ENCODE measurements at places on chromosomes 6 and 20.

DNA sequence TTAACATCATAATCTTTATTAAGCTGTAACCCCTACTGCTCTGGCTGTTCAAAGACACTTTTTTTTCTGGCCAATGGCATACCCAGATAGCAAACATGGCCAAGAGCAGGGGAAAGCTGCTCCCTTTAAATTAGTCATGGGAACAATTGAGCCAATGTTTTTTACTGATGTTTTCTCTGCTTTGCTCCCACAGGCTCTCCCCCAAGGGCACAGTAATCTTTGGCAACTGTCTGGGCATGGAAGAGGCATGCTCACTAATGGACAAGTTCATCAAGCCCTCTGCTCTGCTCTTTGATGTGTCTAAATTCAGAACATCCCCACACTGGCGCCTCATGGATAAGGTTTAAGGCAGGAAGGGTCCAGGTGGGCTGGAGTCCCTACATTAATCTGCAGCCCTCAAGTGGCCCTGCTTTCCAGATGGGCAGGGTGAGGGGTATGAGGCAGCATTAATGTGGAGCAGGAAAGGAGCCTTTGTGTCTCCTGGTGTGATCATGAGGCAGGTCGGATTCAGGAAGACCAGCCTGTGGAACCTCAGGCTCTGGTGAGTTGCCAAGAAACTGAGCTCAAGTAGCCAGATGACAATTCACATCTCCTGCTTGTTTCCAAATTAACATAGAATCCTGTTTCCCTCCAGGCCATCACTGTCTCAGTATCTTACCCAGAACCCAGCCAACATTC lies 227.0 kb upstream of the CST7 start:
- no peak for DNase-seq

- DNase-seq: no peak
Measured at GRCh38 chr6:98836025-98836961, 1.9 kb downstream of the POU3F2 start.

DNA sequence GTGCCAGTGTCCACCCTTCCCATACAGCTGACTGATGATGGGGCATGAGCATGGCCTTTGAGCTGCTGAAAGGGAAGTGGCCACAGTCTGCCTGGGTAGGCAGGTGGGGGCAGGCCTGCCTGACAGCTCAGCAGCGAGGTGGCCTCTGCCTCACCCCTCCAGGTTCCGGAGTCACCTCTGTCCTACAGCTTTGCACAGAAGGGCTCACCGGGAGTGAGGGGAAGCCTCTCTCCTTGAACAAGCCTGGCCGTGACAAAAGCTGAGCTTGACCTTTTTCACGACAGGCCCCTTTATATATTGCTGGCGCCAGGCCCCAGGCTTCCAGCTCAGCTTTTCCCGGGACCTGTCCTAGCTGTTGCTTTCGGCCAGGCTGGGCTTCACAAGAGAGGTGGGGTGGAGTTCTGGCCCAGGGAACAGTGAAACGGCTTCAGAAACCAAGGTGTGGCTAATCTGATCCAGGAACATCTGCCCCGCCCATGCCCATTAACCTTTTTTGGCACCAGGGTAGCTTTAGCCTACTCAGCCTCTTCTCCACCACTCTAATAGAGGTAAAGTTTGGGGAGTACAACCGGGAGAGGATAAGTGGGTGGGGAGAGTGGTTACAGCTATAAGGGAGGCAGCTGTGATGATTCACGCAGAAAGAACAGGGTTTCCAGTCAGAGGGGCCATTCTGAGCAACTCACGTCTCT lies 42.9 kb downstream of the C6orf132 start:
- DNase-seq: no peak

DNA sequence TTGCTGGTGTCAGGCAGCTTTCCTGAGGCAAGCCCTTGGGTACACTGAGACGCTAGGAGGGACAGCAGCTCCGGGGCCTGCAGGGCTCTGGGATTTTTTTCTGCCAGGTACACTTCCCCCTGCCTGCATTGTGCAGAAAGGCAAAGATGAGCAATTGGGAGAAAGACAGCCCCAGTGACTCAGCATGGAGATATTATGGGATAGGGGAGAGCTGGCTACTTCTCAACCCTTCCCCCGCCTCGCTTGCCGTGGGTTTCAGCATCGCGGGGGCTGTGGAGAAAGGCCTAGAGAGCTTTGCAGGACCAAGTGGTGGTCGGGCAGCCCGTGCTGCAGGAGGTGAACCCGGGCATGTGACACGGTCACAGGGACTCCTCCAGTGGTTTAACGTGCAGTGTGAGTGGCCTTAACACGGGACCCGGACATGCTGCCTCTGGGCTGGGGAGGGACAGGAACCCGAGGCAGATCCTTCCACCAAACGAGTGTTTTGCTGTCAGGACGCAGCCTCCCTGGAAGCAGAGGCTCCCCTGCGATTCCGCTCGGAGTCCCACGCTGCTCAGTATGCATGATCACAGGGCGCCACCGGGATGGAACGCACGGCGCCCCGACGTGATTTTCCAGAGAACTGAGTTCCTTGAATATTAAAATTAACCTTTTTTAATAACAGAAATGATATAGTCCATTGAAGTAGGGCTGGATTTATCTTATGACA lies 139.9 kb downstream of the CDH4 start:
- DNase-seq: no peak

GRCh38 chr6:86961455-86962200 lies 24.3 kb downstream of the HTR1E start:
- DNase-seq: no peak

DNA sequence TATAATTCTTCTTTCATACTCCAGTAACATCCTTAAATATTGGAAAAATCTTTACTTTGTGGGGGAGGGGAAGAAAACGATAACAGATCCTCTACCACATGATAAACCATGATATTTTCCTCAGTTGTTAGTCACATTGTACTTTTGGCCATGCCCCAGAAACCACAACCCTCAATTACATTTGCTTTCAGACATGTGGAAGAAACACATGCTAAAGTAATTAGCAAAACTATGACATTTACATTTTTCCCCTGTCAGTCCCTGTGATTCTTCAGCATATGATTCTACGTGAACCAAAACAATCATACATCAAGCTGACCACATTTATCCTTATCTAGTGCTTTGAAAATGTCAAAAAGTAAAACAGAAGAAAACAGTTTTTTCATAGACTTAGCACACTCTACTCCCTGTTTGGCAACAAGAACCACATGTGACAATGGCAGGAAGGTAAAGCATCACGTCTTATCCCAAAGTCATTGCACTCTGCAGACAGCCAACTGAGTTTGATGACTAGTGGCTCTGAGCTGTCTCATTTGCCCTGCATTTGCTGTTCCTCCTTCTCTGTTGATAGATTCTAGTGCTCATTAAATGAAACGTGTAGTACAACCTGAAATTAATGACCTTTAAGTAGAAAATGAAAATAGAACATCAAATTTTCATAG lies 505.8 kb upstream of the MARCKS start:
- no peak for DNase-seq

- no peak for DNase-seq
Measured at GRCh38 chr6:106162921-106163320, 76.8 kb downstream of the PRDM1 start.

DNA sequence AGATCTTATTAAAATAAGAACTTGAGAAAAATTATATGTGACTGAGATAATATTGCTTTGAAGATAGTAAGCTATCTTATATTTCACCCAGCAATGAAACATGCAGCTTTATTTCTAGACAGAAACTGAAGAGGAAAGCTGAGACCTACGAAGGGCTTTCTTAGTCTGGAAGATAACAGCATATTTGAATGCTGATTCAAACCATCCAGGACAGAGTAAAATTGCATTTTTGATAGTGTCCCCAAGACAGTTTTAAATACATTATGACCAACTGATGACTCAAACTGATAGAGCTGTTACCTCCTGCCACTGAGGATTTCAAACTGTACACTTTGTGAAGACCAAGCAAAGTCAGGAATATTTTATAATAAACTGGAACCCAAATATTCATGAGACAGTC lies 409.6 kb downstream of the GRIK2 start:
- no peak for DNase-seq

DNA sequence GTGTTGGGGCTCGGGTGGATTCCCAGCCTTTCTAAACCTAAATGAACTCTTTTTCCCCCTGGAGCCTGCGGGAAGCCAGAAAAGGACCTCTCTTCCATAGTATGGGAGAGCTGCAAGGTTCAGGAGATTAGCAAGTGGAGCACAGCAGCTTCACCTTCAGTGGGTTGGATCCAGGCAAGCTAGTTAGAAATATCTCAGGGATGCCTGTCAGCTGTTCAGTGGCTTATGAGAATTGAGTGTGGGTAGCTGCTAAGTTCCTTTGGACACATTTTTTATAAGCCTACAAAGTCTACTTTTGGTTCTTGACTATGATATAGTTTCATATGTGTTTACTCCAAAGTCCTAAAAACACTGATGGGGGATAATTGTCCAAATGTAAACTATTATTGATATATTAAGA lies 642.1 kb downstream of the EPM2A start:
- no peak for DNase-seq

- DNase-seq: no peak
Measured at GRCh38 chr20:22920898-22921297, 114.2 kb upstream of the SSTR4 start.

DNA sequence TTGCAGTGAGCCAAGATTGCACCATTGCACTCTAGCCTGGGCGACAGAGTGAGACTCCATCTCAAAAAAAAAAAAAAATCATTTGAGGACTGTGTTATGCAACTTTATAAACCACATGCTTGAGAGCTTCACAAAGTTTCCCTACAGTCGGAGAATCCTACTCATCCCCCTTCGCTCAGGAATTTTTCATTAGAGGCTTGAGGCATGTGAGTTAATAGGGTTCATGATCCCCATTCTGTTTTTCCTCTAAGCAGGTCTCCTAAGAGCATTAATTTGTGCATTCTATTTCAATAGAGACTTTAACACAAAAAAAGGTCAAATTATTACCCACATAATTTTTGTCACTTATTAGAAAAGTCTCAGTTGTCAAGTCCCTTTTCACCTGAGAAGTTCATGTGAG lies 103.7 kb upstream of the SOX4 start:
- no peak for DNase-seq

DNA sequence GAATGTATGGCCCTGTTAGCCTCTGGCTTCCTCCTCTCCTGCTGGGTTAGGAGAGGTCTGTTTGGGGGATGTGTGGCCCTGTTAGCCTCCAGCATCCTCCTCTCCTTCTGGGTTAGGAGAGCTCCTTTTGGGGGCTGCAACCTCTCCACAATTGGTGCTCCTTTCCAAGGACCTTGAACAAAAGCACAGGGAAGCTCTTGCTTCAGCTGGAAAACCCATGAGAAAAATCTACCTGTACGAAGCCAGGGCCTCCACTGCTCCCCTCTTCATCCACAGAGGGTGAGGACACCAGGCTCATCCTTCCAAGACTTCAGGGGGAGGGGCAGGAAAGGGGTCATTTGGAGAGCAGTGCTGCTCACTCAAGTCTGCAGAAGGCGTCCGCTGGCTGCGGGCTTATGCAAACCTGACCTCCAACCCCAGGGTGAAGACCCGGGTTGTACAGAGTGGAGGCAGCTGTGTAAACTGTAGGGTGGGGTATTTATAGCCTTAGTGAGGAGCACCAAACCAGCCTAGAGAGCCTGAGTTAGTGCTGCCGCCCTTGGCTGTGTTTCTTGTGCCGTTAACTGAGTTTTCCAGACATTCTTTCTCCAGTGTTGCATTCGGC lies 62.1 kb downstream of the SLC24A3 start:
- DNase-seq: no peak

GRCh38 chr20:62176866-62177265 lies 6.0 kb upstream of the MTG2 start:
- no peak for DNase-seq

DNA sequence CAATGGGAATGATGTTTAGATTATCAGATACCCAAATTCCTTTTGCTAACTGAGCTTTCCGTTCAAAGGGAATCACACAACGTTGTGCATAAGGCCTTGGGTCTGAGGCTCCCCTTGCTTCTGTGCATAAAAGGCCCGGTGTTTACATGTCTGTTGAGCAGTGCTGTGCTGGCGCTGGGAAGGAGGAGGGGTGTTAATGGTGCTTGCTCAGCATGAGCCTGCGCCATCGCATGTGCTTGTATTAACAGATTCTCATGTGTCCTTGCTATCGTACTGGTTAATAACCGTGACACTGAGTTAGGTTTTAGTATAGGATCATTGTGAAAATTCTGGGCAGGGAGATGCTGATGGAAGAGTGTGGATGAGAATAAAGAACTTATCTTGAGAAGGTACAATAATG lies 62.3 kb upstream of the TRAF3IP2 start:
- no peak for DNase-seq

GRCh38 chr6:114712129-114712662 lies 369.4 kb upstream of the HS3ST5 start:
- no peak for DNase-seq

- DNase-seq: peak; percentile 12
Measured at GRCh38 chr6:147204060-147204785, at the start of gene STXBP5. STXBP5 (plus strand) TSS chr6:147204417; CDS start chr6:147204533, 116 bp downstream.

DNA sequence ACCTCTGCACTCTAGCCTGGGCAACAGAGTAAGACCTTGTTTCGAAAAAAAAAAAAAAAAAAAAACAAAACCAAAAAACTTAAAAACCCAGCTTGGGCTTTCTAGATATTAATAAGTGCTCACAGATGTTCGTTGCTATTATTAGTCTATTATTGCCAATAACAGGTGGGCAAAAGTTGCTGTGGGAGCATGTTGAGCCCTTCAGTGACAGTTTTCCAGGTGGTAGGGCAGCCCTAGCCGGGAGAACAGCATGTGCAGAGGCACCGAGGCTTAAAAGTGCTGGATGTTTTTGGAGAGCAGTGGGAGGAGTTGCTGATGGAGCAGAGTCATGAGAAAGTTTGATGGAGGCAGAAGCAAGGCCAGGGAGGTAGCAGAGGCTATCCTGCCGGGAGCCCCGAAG lies 4.4 kb downstream of the PPP1R16B start:
- DNase-seq: no peak

GRCh38 chr20:42611423-42611822 lies 578.3 kb downstream of the PTPRT start:
- DNase-seq: no peak

- DNase-seq: no peak
Measured at GRCh38 chr20:49993301-49993751, 10.5 kb downstream of the SNAI1 start.

GRCh38 chr6:26403893-26404292 lies 1.8 kb downstream of the BTN3A1 start:
- no peak for DNase-seq

GRCh38 chr6:3403238-3404173 lies 53.3 kb downstream of the SLC22A23 start:
- DNase-seq: no peak
